ENCODE measurements at places on chromosomes 7 and 10.

- no peak for DNase-seq
Observed at GRCh38 chr7:1940402-1940786, 270.3 kb downstream of the ELFN1 start.

GRCh38 chr10:51052163-51052562, 22.1 kb upstream of the PRKG1 start:
- no peak for DNase-seq

DNA sequence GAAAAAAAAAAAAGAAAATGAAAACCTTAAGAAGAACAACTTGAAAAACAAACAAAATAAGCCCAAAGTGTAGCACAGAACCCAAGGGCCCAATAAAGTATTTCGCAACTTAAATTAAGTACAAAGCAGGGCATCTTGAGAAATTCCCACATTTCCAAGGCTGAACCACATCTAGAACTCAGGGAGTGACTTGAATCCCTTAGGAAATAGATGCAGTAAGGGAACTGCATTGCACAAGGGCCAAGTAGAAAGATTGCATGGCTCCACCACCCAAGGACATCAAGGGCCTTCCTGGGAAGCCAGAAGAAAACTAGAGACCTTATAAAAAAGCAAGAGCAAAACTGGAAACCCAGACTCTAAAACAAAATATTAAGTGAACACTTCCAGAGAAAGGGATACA, 352.7 kb downstream of the CXCL12 start:
- no peak for DNase-seq

GRCh38 chr7:977326-978048, 2.1 kb upstream of the COX19 start:
- DNase-seq = no peak

DNA sequence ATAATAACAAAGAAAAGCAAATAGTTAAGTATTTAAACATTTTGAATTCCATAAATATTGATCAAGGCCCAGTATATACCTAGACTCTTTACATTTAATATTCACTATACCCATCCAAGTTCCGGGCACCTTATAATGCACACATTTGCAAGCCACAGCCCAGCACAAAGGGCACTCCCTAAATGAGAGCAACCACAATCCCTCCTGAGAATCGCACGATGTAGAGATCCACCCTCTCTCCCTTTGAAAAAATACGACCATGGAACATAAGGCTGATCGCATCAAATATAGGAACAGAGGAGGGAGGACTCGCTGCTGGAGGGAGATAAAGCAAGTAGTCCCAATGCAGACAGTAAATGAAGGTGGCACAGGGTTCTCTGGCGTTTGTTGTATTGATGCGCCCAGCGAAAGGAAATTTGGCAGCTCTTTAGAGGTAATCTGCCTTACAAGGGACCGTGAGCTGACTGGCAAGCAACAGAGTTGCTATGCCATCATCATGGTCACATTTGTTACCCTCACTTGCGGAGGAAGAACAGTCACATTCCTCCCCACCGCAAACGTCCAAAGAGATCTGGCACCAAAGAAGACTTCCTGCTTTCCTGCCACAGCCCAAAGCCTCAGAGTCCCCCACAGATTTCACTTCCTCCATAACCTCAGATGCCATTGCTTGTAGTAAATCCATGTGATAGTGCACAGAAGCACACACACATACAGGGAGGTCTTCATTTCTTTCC, 16.1 kb upstream of the TAS2R40 start:
- DNase-seq = no peak

DNA sequence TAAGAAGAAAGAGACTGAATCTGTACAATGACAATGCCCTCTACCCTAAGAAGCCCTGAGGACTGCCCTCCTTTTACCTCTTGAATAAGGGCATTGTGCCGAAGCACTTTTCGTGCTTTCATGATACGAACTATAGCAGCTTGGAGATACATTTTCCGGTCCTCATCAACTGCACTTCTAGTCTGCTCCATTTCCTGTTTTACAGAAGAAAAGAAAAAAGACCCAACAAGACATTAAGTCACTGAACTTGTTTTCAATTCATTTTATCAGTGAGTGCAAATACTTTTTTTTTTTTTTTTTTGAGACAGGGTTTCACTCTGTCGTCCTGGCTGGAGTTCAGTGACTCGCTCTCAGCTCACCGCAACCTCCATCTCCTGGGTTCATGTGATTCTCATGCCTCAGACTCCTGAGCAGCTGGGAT, 78.4 kb downstream of the CUL2 start:
- DNase-seq = no peak

Data from GM23338 (cell line).